Ascending aorta (tissue), 2 donors: ENCODE measurements at places on chromosomes 12 and 14. TPM values are rescaled to one million over a fixed set of nuclear protein-coding genes. Genes with fewer than 3 reads are reported as not detected.

SMIM41 gene
- total RNA-seq = 7.9 TPM

SLC5A8 gene
- total RNA-seq = 0.11 TPM

HOXC4 gene
- total RNA-seq = 0.32 TPM

RPL10L gene
- total RNA-seq = not detected

MYF6 gene
- not detected for total RNA-seq

PTCSC3 gene
- not detected for total RNA-seq

TTC6 gene
- not detected for total RNA-seq

SBNO1 gene
- 9.8 TPM for total RNA-seq

WSCD2 gene
- total RNA-seq = 3.5 TPM

SPIC gene
- total RNA-seq = not detected

DNA sequence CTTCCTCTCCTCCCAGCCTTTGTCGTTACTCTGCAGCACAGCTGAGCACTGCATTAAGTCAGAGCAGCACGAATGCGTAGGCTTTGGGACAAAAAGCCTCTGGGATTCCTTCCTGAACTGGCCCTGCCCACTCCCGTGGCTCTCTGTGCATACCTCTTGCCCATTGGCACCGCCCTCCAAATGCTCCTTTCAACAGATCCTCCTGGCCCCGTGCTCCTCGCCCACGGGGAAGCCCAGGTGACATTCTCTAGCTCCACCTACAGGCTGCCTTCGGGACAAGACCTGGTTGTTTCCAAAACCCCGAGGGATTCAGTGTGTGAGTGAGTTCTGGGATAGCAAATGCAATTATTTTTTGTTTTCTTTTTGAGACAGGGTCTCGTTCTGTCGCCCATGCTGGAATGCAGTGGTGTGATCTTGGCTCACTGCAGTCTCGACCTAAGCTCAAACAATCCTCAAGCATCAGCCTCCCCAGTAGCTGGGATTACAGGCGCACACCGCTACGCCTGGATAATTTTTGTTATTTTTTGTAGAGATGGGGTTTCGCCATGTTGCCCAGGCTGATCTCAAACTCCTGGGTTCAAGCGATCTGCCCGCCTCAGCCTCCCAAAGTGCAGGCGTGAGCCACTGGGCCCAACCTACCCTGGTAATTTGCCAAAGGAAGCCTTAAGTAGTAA lies 17.9 kb upstream of the TDRD9 start:
- DNase-seq = peak; percentile 85
- no peak overlapping the region for H3K27ac ChIP-seq
- peak overlapping the region; percentile 24 for H3K4me3 ChIP-seq
- no peaks in the 10 kb centered on the region for H3K4me1 ChIP-seq
- H3K36me3 ChIP-seq = peaks cover 25% of the 10 kb centered on the region

DNA sequence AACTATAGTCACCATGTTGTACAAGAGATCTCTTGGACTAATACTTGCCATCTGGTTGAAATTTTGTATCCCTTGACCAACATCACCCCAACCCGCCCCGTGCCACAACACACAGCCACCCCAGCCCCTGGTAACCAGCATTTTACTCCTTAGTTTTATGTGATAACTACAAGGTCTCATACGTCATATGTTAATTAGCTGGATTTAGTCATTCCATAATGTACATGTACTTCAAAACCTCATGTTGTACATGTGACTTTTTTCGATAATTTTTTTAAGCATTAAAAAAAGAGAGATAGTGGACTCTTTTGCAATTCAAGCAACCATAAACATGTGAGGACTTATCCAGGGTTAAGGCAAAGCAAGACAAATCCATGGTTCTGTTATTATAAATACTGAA lies 773.4 kb upstream of the NOVA1 start:
- H3K27ac ChIP-seq = no peak overlapping the region
- H3K36me3 ChIP-seq = no peaks in the 10 kb centered on the region
- H3K4me3 ChIP-seq = no peak overlapping the region
- no peaks in the 10 kb centered on the region for H3K27me3 ChIP-seq
- DNase-seq = no peak
- no peaks in the 10 kb centered on the region for H3K4me1 ChIP-seq

GRCh38 chr14:74834692-74835392 lies 41.1 kb downstream of the PROX2 start:
- peaks cover 32% of the 10 kb centered on the region for H3K36me3 ChIP-seq
- H3K27me3 ChIP-seq = no peaks in the 10 kb centered on the region
- H3K4me1 ChIP-seq = no peaks in the 10 kb centered on the region
- H3K4me3 ChIP-seq = no peak overlapping the region
- no peak for DNase-seq

- DNase-seq = no peak
- peak overlapping the region; percentile 89 for H3K27ac ChIP-seq
- H3K27me3 ChIP-seq = no peaks in the 10 kb centered on the region
- no peak overlapping the region for H3K4me3 ChIP-seq
- H3K36me3 ChIP-seq = peaks cover 16% of the 10 kb centered on the region
These were observed 21.9 kb upstream of the CERS5 start for GRCh38 chr12:50188875-50189575.

DNA sequence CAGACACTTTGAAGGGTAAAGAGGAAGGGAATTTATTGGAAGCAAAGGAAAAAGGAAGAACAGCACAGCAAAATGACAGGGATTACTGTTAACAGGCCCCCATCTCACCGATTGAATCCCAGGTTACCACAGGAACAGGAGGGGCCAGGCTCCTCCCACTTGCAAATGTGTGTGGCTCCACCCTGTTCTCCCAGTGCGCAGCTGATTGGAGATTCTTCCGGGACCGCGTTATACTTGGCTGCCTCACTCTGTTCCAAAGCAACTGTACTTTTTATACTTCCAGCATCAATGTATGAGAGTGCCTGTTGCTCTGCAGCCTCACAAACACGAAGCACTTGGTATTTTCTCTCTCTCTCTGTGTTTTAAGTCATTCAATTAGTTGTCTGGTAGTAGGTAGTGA lies 273.6 kb upstream of the MDGA2 start:
- DNase-seq = no peak
- H3K36me3 ChIP-seq = no peaks in the 10 kb centered on the region
- no peaks in the 10 kb centered on the region for H3K27me3 ChIP-seq
- H3K4me1 ChIP-seq = no peaks in the 10 kb centered on the region
- H3K4me3 ChIP-seq = no peak overlapping the region

- H3K36me3 ChIP-seq = no peaks in the 10 kb centered on the region
- no peak for DNase-seq
- peak overlapping the region; percentile 65 for H3K4me3 ChIP-seq
- H3K27me3 ChIP-seq = no peaks in the 10 kb centered on the region
- H3K4me1 ChIP-seq = peaks cover 19% of the 10 kb centered on the region
These were observed 577 bp upstream of the TPCN1 start for GRCh38 chr12:113220593-113221180.

DNA sequence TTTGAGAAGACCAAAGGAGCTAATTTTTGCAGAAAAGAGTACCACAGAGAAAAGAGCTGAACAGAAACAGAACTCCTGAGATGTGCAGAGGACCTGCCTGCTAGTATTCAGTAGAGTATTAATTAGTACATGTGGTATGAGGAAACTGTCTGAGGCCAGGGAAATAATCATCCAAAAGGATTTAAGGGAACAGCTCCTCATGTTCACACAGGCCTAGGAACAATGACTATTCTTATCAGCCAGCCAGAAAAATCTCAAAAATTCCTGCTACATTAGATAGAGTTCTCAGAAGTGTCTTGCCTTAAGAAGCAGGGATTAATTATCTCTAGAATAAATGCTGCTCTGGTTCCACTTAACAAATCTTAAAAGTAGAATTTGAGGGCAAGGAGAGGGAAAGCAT lies 36.4 kb downstream of the PKP2 start:
- H3K36me3 ChIP-seq = no peaks in the 10 kb centered on the region
- H3K27ac ChIP-seq = no peak overlapping the region
- H3K4me1 ChIP-seq = no peaks in the 10 kb centered on the region
- H3K4me3 ChIP-seq = no peak overlapping the region
- no peak for DNase-seq

DNA sequence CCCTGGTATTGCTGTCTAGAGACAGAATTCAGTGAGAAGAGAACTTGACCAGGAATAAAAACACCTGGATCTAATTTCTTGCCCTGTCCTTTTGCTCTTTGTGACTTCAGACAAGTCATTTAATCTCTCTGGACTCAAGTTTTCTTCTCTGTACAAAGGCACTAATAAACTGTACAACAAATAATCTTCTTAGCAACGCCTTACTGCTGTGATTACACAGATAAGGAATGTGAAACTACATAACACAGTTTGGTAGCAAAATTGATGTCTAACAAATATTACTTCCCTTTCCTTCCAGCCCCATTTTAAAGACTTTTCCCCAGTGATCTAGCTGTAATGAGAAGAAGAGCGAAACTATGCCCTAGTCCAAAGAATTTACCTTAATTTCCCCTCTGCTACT lies 69.3 kb downstream of the BCAT1 start:
- no peak overlapping the region for H3K4me3 ChIP-seq
- H3K4me1 ChIP-seq = no peaks in the 10 kb centered on the region
- H3K27me3 ChIP-seq = no peaks in the 10 kb centered on the region
- H3K27ac ChIP-seq = no peak overlapping the region
- H3K36me3 ChIP-seq = no peaks in the 10 kb centered on the region

DNA sequence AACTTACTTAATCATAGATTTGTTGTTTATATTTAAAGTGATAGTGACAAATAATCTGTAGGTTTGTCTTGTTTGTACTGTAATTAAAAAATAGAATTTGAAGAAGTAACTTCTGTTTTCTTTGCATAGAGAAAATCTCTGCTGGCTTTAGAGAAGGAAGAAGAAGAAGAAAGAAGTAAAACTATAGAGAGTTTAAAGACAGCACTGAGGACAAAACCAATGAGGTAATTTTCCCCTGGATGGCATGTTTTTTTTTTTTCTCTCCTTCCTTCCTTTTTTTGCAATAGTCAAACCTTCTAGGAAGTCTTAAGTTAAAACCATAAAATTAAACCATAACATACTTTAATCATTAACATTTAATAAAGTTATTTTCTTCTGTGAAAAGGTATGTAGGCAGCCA lies 131.9 kb downstream of the DAAM1 start:
- peak overlapping the region; percentile 78 for H3K27ac ChIP-seq
- DNase-seq = no peak
- H3K36me3 ChIP-seq = peaks cover 4% of the 10 kb centered on the region
- no peak overlapping the region for H3K4me3 ChIP-seq
- peaks cover 11% of the 10 kb centered on the region for H3K4me1 ChIP-seq
- H3K27me3 ChIP-seq = no peaks in the 10 kb centered on the region

DNA sequence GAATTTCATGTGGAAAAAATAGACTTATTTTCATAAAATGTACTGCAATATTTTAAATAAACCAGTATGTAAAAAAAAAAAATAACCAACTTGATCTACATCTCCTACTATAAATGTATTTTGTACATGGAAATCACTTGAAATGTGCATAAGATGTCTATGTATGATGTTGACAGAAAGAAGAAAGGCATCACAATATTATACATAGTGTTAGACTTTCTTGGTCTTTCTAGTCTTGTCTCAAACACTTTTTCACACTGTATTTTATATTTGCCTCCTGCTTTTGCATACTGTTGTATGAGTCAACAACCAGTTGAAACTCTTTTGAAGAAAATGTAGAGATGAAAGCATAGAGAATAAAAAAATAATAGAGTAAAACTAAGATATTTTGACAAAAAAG lies 352.4 kb upstream of the MGAT4C start:
- H3K4me1 ChIP-seq = no peaks in the 10 kb centered on the region
- H3K27me3 ChIP-seq = no peaks in the 10 kb centered on the region
- no peak for DNase-seq
- no peaks in the 10 kb centered on the region for H3K36me3 ChIP-seq

GRCh38 chr12:112537710-112538396 lies 119.1 kb downstream of the PTPN11 start:
- H3K36me3 ChIP-seq = no peaks in the 10 kb centered on the region
- H3K27me3 ChIP-seq = no peaks in the 10 kb centered on the region
- no peak overlapping the region for H3K4me3 ChIP-seq
- no peak for DNase-seq
- no peaks in the 10 kb centered on the region for H3K4me1 ChIP-seq

GRCh38 chr12:110546339-110546738 lies 36.8 kb downstream of the PPTC7 start:
- peaks cover 20% of the 10 kb centered on the region for H3K36me3 ChIP-seq
- peaks cover 6% of the 10 kb centered on the region for H3K4me1 ChIP-seq
- no peak overlapping the region for H3K27ac ChIP-seq
- no peaks in the 10 kb centered on the region for H3K27me3 ChIP-seq
- DNase-seq = no peak

- H3K4me1 ChIP-seq = peaks cover 2% of the 10 kb centered on the region
- DNase-seq = no peak
- H3K4me3 ChIP-seq = peak overlapping the region; percentile 73
- peaks cover under 1% of the 10 kb centered on the region for H3K36me3 ChIP-seq
These were observed 1.4 kb downstream of the NYNRIN start for GRCh38 chr14:24399999-24400718.

DNA sequence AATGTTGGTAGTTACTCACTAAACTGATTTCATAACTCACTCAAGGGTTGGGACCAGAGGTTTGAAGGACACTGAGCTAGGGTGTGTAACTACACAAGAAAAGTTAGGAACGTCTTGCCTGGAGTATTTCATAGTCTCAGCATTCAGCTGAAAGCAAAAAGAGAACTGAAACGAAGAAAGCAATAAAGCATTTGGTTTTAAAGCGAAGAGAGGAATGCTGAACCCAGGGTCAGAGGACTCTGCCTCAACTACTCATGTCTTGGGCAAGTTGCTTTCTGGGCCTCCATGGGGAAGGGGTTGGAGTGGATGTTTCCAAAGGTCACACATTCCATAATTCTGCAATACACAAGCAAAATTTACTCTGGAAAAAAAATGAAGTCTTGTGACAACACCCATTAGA lies 1.4 kb downstream of the GNS start:
- no peak overlapping the region for H3K4me3 ChIP-seq
- DNase-seq = no peak
- no peaks in the 10 kb centered on the region for H3K36me3 ChIP-seq
- no peaks in the 10 kb centered on the region for H3K27me3 ChIP-seq
- no peak overlapping the region for H3K27ac ChIP-seq

GRCh38 chr12:74780182-74780849 lies 242.7 kb downstream of the ATXN7L3B start:
- no peak overlapping the region for H3K4me3 ChIP-seq
- no peaks in the 10 kb centered on the region for H3K36me3 ChIP-seq
- no peaks in the 10 kb centered on the region for H3K27me3 ChIP-seq

DNA sequence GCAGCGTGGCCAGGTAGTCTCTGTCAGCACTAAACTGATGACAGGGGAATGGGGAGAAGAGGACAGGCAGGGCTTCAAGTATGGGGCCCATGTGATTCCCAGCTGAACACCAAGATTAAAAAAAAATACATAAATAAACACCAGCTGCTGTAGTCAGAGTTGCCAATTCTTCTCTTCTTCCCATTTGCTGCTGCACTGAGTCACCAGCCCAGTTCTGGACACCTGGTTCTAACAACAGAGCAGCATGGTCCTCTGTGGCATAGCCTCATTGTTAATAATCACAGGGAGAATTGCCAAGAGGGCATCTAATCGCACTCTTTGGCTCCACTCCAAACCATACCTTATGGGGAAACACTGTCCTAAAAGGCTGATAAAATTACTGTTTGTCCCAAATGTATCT lies 15.1 kb downstream of the PPM1H start:
- H3K4me3 ChIP-seq = no peak overlapping the region
- H3K36me3 ChIP-seq = no peaks in the 10 kb centered on the region
- no peak for DNase-seq

DNA sequence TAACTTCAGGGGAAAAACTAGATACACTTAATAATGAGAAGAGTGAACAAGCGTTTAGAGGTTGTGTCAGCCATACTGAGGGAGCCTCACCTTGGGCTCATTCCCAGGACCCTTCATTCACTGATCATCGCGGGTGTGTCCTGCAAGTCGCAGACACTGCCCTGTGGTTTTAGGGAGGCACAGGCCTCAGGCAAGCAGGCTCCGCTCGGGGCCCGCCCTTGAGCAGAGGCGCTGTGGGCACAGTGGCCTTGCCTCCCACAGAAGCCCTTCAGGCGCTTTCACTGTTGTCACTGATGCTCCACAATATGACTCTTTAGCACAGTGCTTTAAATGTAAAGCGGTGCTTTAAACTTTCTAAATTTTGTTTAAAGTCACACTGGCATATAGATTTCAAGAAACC lies 67.4 kb downstream of the DDX51 start:
- H3K4me3 ChIP-seq = no peak overlapping the region
- H3K27me3 ChIP-seq = no peaks in the 10 kb centered on the region
- no peak for DNase-seq
